A549 treated with DMSO at 1 μM for 4 hours (cell line): ENCODE measurements at places on chromosomes 7 and 10. TPM values are rescaled to one million over a fixed set of nuclear protein-coding genes. Genes with fewer than 3 reads are reported as not detected.

Gene LIPF
- not detected in 5 replicates for total RNA-seq

Gene NPFFR1
- total RNA-seq = 0.01 TPM in 2 of 5 replicates, not detected in the others

Gene GPR15LG
- not detected in 5 replicates for total RNA-seq

Gene AZGP1
- 0.23 TPM in 1 of 5 replicates, not detected in the others for total RNA-seq

Gene GDF2
- total RNA-seq = not detected in 5 replicates

Gene NPC1L1
- 0.06 to 0.09 TPM (median 0.08 TPM) in 4 of 5 replicates, not detected in the other for total RNA-seq
